ENCODE measurements at places on chromosomes 2 and 18.
A peak's percentile ranks its signal among the peaks of the same experiment; 100 is the strongest.

DNA sequence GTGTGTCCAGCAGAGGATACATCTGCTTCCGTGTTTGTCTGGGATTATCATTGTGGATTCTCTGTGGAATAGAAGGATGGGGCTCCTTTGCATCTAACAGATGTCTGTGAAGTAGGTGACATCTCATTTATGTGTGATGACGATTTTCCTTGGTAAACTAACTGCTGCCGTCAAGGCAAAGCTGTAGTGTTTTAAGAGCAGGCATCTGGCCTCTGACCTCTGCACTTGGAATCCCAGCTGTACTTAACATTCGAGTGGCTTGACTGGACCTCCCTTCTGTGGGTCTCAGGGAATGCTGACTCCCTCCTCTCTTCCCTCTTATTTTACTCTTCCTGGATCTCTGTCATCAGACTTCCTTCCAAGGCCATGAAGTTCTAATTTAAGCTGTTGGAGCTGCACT lies 56.4 kb downstream of the DCDC2C start:
- DNase-seq: peak; percentile 37

- DNase-seq: peak; percentile 74
Measured at GRCh38 chr2:1488851-1489250, 75.6 kb downstream of the TPO start.

DNA sequence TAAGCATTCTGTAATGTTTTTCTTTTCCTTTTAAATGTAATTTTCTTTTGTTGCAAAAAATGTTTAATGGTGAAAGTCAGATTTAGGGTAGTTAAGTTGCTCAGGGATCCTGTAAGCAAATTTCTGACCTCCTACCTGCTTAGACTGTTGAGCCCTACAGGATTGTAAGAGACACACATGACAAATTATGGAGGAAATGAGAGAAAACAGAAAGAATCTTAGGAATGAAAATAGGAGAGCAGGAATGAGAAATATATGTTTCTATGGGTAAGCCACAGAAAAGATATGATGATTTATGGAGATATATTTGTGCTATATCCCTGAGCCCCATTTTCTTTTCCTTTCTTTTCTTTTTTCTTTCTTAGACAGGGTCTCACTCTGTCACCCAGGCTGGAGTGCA lies 28.3 kb downstream of the CYBRD1 start:
- DNase-seq: no peak

- no peak for DNase-seq
Measured at GRCh38 chr2:224156436-224156835, 117.3 kb upstream of the SERPINE2 start.

- DNase-seq: no peak
Measured at GRCh38 chr18:58777471-58777870, 87.2 kb upstream of the ZNF532 start.

GRCh38 chr2:180219491-180219890 lies 212.4 kb upstream of the CWC22 start:
- no peak for DNase-seq

- no peak for DNase-seq
Measured at GRCh38 chr2:217671075-217671474, 331.7 kb downstream of the TNS1 start.

- no peak for DNase-seq
Measured at GRCh38 chr2:38129481-38129880, 53.5 kb upstream of the CYP1B1 start.

DNA sequence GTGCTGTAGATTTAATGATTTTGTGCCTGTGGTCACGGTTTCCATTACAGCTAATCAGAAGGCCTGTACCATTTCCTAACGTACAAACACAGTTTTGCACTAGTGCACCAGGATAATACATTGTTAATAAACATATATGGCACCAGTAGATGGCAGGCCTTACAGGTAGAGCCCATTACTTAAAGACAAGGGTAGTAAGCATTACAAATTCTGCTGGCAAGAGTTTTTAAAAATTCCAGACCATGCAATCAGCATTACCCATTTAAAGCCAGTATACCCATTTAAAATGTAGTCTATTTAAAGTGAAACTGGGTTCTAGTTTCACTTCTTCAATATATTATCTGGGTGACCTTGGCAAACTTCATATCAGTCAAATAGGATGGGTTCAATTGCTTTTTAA lies 224.2 kb downstream of the NUP35 start:
- no peak for DNase-seq

GRCh38 chr2:76197842-76198448 lies 487.2 kb upstream of the GCFC2 start:
- DNase-seq: no peak

DNA sequence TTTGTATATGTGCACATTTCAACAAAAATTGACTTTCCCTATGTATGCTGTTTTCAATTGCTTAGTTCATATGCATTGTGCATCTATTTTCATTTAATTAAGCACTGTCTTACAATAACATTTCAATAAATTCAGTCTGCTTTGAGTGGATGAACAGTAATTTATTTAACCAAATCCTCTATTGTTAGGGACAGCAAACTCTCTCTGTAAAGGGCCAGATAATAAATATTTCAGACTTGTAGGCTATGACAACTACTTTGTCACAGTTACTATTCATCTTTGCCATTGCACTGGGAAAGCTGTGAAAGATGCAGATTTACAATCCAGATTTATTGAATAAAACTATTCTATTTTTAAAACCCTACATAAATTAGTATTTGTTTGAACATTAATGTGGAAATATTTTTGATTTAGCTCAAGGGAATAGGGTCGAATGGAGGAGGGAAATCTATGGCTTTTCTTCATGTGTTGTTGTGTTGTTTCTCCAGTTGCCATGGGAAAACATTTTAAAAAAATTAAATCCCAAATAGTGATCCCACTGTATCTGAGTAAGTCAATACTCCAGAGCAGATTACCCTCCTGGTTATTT lies 14.2 kb upstream of the RAB27B start:
- DNase-seq: no peak

- DNase-seq: no peak
Measured at GRCh38 chr2:165874445-165875039, 79.0 kb downstream of the TTC21B start.

DNA sequence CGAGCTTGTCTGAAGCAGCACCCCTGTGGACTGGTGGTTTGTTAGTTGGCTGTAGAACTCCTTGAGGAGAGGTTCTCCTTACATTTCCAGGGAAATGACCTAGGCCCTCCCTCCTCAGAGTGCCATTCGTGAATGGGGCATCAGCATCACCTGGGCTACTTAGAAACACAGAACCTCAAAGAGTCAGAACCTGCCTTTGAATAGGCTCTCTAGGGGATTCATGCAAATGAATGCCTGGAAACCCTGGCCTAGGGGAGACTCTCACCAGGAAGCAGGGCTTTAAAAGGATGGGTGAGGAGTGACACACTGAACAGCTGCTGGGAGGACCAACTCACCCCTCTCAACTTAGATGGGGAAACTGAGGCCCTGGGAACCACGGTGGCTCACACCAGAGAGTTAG lies 2.1 kb upstream of the MOCOS start:
- DNase-seq: no peak

DNA sequence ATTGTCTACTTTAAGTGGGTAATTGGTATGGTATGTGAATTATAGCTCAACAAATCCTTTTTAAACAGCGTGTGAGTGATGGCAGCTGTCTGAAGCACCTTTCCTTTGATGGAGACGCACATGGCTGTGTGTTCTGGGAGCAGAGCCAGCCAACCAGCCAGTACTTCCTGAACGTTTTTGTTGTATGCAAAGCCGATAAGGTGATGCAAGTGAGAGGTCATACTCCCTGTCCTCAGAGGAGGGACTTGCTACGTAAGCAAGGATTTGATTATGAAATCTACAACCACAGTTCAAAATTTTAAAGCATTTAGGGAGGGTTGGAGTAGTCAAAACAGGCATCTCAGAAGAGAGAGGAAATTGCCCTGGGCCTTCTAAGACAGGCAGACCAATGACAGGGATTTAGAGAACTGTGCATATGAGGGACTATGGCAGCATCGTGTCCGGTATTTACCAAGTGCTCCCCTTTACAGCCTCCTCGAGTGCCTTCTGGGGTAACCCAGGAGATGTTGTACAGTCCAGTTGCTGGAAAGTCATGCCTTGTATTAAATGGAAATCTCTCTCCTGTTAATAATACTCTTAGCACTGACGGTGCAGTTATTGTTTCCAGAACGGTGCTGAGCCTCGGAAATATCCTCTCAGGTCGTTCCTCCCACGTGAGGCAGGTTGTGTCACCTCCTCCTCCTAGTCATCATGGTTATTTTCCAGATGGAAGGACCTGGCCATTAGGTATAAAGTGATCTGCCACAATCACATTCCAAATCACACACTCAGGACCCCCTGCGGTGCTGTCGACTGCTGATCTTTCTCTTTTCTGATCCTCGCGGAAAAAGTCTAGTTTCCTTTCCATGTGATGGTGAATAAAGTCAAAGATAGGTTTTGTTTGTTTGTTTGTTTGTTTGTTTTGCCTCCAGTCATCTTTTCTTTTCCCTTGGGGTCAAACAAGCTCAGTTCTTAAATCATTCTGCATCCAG lies 28.4 kb downstream of the ARHGEF4 start:
- DNase-seq: no peak

DNA sequence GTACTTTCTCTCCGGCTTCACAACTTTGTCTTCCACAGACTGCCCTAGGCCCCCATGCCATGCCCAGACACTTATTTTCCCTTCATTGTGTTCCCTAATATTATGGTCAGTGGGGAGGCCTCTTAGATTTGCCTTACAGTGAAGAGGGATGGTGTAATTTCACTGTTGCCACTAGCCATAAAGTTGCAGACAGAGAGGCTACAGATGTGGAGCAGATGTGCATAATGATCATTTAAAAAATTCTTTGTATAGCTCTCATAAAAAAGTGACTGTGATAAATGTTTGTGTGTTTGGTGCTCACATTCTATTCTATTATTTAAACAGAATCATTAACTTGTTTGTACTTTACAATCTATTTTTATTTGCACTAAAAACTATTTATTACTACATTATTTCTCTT lies 67.5 kb upstream of the FN1 start:
- no peak for DNase-seq

DNA sequence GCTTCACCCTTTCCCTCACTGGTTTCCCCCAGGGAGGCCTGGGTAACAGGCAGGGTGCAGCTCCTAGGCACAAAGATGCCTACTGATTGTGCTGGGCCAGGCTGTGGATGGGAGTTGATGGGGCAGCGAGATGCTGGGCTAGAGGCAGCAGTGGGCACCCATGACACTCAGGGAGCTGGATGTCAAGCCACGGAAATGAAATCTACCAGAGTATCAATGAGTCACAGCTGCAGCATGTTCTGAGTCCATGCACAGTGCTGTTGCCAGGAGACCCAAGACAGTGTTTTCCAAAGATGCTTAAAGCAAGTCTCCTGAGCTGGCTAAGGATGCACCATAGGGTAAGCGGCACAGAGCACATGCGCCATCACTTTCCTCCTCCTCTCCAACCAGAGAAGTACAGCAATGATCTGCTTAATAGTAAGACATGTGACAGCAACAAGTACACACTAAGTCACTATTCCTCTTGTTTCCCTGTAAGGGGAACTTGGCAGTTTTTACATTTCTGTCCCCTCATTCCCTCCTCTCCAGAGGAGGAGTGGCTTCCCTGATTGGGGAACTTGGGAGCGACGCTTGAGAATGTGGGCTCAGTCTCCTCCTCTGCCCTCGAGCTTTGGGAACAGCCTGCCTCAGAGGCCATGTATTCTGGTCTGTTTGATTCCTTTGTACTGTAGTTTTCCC lies 57.2 kb downstream of the CDC42EP3 start:
- DNase-seq: no peak

- no peak for DNase-seq
Measured at GRCh38 chr2:194709840-194710239, 947.2 kb upstream of the SLC39A10 start.

DNA sequence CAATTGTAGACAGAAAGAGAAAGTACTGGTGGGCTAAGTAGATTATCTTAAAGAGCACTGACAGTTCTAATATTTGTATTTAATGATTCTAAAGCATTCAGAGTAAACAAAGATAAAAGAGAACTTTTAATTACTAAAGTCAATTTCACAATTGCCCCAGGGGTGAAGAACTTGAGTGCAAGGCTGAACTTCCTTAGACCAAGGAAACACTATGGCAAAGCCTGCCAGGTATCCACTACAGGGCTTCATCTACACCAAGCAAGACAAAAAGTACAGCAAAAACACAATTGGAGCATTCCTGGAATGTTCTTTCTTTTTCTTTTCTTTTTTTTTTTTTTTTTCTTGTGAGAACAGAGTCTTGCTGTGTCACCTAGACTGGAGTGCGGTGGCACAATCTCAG lies 46.9 kb upstream of the NDUFV2 start:
- DNase-seq: no peak

- no peak for DNase-seq
Measured at GRCh38 chr2:74223941-74224770, 25.7 kb downstream of the MTHFD2 start.

GRCh38 chr2:121189011-121189410 lies 96.0 kb downstream of the TFCP2L1 start:
- no peak for DNase-seq

GRCh38 chr18:75538727-75539126 lies 111.2 kb upstream of the SMIM21 start:
- DNase-seq: peak; percentile 10

- peak; percentile 74 for DNase-seq
Measured at GRCh38 chr18:23504720-23505119, 1.4 kb downstream of the RMC1 start.

GRCh38 chr2:101328474-101329007 lies 20.0 kb upstream of the RNF149 start:
- no peak for DNase-seq

DNA sequence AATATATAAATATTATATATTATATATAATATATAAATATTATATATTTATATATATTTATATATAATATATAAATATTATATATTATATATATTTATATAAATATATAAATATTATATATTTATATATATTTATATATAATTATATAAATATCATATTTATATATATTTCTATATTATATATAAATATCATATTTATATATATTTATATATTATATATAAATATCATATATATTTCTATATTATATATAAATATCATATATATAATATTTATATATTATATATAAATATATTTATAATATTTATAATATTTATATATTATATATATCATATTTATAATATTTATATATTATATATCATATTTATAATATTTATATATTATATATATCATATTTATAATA lies 321.4 kb downstream of the CDH2 start:
- DNase-seq: no peak
